Erythroblast (primary cell): ENCODE measurements at places on chromosomes 12 and 14.
A peak's percentile ranks its signal among the peaks of the same experiment; 100 is the strongest.

GRCh38 chr14:39812532-39813320 is 380.5 kb upstream of the FBXO33 start:
- DNase-seq = no peak

GRCh38 chr12:11408096-11408495 is 12.7 kb upstream of the PRB2 start:
- no peak for DNase-seq

- DNase-seq = no peak
Measured at GRCh38 chr12:76830436-76830835, 48.4 kb downstream of the CSRP2 start.

DNA sequence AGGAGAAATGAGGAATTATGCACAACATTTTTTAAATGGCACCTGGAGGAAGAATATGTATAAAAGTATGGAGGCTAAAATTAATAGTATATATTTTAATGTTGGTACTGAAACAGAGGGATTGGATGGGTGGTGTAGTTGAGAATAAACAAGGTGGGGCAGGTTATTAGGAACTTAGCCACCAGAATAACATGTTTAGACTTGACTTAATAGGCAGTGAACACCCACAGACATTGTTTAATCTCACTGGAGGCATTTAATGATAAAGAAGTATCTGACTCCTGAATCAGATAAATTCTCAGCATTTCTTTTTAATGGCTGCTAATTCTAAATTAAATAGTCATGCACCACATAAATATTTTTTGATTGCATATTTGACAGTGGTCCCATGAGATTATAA is 139.7 kb downstream of the CNTN1 start:
- DNase-seq = no peak

GRCh38 chr12:101803978-101804377 is 26.8 kb downstream of the GNPTAB start:
- no peak for DNase-seq

- DNase-seq = no peak
Measured at GRCh38 chr14:22465201-22465840, 123.7 kb downstream of the DAD1 start.

DNA sequence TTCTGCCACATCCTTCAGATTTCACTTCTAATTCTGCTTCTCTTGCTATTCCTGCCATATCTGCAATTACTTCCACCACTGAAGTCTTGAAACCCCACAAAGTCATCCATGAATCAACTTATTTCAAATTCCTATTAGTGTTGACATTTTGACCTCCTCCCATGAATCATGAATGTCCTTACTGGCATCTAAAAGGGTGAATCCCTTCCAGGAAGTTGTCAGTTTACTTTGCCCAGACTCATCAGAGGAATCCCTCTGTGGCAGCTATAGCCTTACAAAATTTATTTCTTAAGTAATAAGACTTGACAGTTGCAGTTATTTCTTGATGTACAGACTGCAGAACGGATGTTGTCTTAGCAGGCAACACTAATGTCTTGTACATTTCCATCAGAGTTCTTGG is 162.9 kb downstream of the PCNX1 start:
- no peak for DNase-seq

GRCh38 chr12:115517913-115518312 is 759.6 kb downstream of the MED13L start:
- no peak for DNase-seq

GRCh38 chr12:38282886-38283285 is 33.7 kb upstream of the ALG10B start:
- DNase-seq = no peak

DNA sequence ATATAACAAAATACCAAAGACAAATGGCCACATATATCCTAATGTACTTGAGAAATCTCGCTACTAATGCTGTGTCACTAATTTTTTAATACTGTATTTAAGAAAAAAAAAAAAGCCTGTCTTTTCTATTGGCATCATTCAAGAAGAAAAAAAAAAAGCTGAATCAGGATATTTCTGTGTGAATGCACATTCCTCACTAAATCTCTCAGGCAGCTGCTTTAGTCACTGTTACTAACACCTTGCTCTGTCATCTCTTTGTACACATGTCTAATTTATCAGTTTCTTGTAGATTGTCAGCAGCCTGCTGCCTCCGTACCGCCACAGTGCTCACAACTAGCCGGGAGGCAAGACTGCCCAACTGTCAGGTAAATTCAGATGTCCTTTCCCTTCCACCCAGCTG is 32.0 kb upstream of the FGD4 start:
- DNase-seq = no peak

- DNase-seq = no peak
Measured at GRCh38 chr12:132448463-132448820, 41.5 kb upstream of the FBRSL1 start.

GRCh38 chr12:50102646-50103309 is 1.0 kb upstream of the GPD1 start:
- peak; percentile 10 for DNase-seq

- no peak for DNase-seq
Measured at GRCh38 chr14:77329872-77330271, 9.0 kb downstream of the GSTZ1 start.

DNA sequence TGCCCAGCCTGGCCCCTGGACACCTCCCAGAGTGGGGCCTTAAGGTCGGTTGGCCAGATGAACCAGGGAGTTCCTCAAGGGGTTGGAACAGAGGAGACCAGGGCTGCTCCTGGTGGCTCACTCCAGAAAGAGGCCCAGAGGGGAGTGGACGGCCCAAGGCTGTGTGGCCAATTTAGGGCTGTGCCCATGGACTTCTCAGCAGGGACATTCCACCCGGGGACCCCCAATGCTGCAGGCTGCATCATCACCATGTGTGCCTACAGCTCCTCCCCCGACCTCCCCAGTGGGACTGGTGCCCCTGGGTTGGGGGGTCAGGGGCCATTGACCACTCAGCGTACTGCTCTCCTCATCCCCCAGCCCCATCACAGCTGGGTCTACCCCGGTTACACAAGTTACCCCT is 17.6 kb upstream of the CYP46A1 start:
- no peak for DNase-seq

- no peak for DNase-seq
Measured at GRCh38 chr12:66335746-66336145, 33.5 kb downstream of the HELB start.

DNA sequence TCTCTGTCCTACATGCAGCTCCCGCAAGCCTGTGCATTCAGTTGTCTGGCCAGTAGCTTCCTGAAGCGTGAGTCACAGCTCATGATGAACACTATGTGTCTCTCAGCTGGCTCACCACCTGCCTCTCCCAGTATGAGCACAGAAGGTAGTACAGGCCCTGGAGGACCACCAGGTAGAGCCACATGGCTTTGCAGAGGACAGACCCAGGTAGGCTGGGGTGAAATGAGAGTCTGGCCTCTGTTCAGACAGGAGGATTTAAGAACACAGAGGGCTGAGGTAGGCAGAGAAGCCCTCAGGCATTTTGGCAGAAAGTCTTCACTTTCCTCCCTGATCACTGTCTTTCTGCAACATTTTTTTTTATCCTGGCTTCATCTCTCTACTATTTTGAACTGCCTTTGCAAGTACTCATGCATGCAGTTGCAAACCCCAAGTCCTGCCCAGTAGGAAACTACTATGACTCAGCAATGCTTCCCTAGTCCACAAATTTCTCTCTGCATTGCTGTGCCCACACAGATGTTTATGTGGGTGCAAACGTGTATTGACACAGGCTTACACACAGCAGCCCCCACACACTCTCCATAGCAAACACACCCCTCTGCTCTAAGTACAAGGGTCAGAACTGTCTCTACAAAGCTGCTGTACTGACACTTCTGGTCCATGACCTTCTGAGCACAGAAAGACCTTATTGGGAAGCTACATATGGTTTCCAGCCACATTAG is 7.2 kb upstream of the SDR9C7 start:
- DNase-seq = peak; percentile 32

GRCh38 chr14:33781236-33781635 is 169.6 kb downstream of the EGLN3 start:
- no peak for DNase-seq

GRCh38 chr14:104090071-104090748 is 4.7 kb downstream of the ASPG start:
- no peak for DNase-seq

GRCh38 chr12:132253698-132254480 is 75.5 kb downstream of the GALNT9 start:
- DNase-seq = no peak

GRCh38 chr12:80242321-80242720 is 143.0 kb downstream of the OTOGL start:
- DNase-seq = no peak

DNA sequence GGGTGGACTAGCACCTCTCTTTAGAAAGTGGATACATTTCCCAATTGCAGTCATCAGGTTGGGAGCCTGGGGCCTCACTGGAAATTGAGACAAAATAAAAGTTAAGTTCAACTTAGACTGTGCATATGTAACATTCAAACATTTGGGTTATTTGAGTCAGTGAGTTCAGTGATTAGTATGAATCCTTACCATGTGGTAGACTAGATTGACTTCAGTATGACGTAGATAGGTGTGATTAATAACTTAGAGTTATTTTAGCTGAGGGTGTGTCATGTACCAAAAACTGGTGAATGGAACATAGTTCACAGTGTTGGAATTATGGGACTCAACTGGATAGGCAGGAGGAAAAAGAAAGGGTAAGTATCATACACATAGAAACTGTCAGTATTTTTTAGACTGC is 8.0 kb upstream of the SSTR1 start:
- DNase-seq = no peak

DNA sequence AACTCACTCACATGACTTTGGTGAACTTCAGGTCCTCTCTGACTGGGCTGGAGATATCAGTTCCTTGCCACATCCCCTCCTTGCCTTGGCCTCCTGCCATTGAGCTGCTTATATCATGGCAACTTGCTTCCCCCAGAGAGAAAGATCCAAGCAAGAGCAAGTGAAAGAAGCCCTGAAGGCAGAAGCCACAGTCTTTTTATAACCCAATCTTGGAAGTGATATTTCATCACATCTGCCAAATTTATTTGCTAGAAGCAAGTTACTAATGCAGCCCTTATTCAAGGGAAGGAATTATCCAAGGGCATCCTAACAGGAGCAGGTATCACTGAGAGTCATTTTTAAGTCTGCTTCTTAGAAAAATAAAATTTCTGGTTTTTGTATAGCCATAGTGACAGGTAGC is 127.8 kb downstream of the SLC38A4 start:
- no peak for DNase-seq

DNA sequence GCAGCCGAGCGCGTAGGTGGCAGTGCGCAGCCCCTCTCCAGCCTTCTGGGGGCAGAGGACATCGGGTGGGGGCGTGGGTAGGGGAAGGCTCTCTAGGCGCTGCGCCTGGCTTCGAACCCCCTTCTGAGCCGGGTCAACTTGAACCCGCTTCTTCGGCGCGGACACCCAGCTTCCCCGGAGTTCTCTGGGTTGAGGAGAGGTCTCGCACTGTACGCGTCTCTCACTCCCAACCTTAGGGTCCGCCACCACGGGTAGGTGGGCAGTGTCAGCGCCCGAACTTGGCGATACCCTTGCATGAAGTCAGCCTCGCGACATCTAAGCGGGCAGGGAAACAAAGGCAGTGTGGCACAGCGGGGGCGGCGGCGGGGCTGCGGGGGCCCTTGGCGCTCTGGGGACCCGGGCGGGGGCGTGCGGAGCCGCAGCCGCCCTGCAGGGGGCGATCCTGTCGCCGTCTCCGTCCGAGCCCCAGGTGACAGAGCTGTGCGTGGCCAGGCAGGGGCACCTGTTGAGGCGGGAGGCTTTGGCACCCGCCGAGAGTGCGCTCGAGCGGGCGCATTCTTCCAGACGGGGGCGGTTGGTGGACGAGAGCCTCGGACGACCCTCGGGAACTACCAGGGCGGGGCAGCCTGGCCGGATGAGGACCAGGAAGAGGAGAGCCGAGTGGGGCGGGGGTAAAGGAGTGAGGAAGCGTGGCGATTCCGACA is 1.1 kb downstream of the GALNT16 start:
- DNase-seq = peak; percentile 10

DNA sequence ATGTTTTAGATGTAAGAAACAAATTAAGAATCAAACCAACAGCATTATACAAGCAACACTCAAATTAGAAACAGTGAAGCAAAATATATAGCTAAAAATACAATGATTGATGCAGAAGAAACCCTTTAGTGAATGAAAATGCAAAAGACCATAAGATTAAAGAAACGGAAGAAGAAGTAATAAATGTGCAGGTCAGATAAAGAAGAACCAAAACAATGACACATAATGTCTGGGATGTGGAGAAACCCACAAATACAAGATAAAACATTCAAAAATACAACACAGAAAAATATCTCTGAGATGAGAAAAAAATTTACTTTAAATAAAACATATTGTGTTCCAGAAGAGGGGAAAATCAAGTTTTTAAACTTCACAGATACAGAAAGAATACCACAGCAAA is 73.4 kb upstream of the AVPR1A start:
- no peak for DNase-seq

GRCh38 chr12:1737652-1738286 is 46.9 kb downstream of the ADIPOR2 start:
- no peak for DNase-seq

- DNase-seq = no peak
Measured at GRCh38 chr14:58765843-58766242, 128.1 kb downstream of the DACT1 start.

- DNase-seq = no peak
Measured at GRCh38 chr14:65312859-65313258, 99.7 kb upstream of the FUT8 start.

- DNase-seq = no peak
Measured at GRCh38 chr12:26032719-26033241, 74.3 kb downstream of the RASSF8 start.

- DNase-seq = no peak
Measured at GRCh38 chr14:104705340-104706047, 16.1 kb downstream of the INF2 start.

GRCh38 chr12:10052193-10052913 is 21.9 kb downstream of the CLEC9A start:
- DNase-seq = no peak

DNA sequence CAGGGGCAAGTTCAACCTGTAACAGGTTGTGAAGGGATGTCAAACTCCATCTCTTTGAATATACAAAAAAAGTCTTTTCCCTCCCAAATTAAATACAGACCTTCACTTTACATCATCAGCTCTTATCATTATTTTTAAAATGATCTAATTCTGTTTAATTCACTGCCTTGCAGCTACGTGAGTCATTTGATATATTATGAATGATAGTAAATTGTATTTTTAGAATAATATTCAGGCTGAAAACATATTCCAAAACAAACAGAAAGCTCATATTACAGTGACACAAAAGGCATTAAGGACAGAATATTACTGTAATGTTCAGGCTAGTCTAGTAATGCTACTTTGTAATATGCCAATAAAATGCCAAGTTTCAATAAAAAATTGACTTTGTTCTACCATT is 53.3 kb downstream of the BCAT1 start:
- no peak for DNase-seq

- DNase-seq = no peak
Measured at GRCh38 chr12:4240161-4240783, 33.3 kb upstream of the CCND2 start.

- no peak for DNase-seq
Measured at GRCh38 chr12:101570047-101570446, 24.7 kb upstream of the MYBPC1 start.
